ENCODE measurements at places on chromosomes 5 and 9.
A peak's percentile ranks its signal among the peaks of the same experiment; 100 is the strongest.

DNA sequence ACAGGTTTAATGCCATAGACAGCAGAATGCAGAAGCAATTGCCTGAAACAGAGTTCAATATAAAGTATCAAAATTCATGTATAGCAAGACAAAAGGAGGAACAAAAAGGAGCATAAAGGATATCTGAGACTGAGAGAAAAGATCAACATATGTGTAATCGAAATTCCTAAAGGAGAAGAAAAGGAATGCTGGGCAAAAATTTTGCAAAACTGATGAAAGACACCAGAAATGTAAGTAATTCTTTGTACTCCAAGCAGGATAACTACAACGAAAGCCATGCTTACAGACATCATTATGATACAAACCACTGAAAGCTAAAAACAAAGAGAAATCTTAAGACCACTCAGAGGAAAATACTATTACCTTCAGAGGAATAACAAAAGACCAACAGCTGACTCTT, 72.8 kb upstream of the MTAP start:
- no peak for DNase-seq

GRCh38 chr5:74576941-74577456, 63.5 kb downstream of the ENC1 start:
- DNase-seq: no peak

DNA sequence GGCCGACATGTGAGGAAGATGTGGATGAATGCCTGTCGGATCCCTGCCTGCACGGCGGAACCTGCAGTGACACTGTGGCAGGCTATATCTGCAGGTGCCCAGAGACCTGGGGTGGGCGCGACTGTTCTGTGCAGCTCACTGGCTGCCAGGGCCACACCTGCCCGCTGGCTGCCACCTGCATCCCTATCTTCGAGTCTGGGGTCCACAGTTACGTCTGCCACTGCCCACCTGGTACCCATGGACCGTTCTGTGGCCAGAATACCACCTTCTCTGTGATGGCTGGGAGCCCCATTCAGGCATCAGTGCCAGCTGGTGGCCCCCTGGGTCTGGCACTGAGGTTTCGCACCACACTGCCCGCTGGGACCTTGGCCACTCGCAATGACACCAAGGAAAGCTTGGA, 14.1 kb downstream of the CRB2 start:
- DNase-seq: no peak

DNA sequence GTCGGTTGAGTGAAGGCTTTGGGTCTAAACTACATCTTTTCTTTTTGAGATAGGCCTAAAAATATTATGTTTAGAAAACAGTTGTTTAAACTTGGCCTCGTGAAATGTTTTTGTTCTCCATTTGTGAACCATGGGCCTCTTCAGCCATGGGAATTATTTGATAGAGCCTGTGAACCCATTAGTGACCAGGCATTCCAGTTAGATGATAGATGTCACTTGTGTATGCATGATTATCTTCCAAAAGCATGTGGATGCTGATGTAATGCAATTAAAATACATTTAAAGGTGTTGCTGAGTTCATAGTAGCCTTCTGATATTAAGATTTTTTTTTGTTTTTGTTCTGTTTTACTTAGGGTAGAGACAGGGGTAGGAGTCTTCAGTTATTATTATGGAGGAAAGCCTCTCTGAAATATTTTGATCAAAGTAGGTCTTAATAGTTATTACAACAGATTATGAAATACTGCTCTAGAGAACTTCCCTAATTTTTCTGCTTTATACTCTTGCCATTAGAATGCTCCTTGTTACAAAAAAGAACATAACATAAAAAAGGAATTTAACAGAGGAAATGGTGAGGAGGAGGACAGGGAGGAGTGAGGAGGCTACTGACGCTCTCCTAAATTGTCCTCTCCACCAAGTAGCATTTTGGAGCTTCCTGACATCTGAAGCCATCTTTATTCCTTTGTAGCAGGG, 32.9 kb downstream of the CPEB4 start:
- no peak for DNase-seq

DNA sequence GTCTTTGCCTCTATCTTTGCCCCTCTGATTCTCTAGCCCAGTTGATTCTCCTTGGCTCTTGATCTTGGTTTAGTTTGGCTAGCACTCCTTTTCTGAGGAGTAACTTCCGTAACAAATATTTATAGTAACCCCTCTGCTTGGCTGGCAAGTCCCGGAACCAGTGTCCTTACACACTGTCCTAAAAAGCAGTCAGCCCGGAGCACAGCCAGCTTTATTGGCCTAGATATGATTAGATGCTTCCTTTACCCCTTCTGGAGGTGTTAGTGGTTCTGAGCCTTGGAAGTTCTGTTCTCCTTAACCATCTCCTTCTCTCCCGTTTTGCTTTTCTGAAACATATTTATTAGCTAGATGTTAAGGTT, 17.0 kb upstream of the MSMP start:
- no peak for DNase-seq

DNA sequence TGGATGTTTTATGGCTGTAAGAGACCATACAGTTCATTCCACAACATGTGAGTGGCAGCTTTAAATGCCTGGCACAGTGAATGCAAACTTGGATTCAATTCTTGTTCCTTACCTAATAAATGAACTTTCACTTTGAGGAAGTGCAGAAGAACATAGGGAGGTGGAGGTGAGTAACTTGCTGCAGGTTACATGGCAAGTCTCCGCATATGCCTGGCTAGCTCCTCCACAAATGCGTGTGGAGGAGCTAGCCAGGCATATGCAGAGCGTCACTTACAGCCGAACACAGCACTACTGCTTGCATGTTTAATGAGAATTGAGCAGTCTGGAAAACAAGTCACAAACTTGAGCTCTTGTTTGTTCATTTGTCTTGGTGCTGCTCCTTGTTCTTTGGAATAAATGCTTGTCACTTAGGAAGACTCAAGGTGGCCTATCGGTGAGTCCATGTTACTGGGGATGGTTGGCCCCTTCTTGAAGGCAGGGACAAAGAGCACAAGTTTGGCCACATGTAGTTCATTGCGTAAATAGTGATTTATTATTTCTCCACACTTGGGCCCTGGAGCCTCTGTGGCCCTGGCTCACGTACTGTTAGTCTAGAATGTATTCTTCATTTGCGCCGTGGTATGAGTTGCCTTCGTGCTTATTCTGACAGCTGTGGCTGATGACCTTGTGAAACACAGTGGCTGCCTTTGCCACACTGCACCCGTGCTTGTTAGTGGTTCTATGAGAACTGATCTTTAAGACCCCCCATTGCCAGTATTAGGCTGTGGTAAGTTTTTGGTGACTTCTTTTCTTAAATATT, 3.1 kb downstream of the ISOC1 start:
- no peak for DNase-seq

- no peak for DNase-seq
Observed at GRCh38 chr5:31846934-31847333, 208.0 kb downstream of the PDZD2 start.

DNA sequence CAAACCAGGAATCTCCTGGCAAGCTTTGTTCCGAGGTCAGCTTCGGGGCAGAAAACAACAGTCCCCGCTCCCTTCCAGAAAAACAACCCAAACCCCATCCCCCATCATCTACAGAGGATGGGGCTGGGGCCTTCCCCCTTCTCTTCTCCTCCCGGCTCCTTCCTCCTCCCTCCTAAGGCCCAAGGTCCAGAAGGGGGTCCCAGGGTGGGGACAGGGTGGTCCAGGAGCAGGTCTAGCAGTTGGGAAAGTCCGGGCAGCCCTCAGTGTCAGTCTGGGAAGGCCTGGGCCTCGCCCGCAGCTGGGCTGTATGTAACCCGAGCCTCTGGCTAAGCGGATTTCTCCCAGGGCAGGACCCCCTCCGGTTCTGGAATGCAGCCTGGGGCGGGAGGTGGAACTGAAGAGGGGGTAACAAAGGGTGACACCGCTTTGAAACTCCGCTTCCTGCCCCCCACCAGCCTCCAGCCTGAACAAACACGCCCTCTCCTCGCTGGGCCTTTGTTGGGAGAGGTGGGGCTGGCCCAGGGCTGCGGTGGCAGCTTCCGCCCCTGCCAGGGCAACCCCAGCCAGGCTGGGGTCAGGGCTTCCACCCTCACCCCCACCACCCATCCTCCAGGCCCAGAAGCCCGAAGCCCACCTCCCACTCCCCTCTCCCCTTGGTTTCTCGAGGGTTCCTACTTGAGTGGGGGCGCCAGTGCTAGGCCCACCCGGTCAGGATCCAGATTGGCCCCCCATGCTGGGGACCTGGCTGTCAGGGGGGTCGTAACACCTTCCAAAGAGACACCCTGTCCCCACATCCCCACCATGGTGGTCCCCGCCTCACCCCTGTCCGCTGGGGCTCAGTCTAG, 63.5 kb downstream of the C9orf50 start:
- peak; percentile 76 for DNase-seq

DNA sequence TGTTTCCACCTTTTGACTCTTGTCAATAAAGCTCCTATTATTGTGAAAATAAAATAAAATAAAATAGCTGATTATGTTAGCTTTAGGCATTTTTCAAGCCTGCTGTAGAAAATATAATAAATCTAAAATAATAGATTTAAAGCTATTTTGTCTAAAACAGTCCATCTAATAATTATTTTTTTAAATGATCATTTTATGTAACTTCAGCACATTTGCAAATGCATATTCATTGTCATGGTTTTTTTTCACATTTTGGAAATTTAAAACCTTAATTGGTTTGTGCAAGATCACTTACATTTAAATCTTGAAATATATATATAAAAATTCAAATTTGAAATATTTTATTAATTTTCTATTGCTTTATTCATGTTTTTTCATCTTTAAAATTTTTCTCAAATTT, 159.8 kb downstream of the ADGRV1 start:
- no peak for DNase-seq

Data from astrocyte of the cerebellum (primary cell).